ENCODE measurements at places on chromosomes 1 and 21. TPM values are rescaled to one million over a fixed set of nuclear protein-coding genes. Genes with fewer than 3 reads are reported as not detected.
A peak's percentile ranks its signal among the peaks of the same experiment; 100 is the strongest.

GRCh38 chr1:221085701-221086375 lies 206.6 kb downstream of the HLX start:
- no peak for DNase-seq

DNA sequence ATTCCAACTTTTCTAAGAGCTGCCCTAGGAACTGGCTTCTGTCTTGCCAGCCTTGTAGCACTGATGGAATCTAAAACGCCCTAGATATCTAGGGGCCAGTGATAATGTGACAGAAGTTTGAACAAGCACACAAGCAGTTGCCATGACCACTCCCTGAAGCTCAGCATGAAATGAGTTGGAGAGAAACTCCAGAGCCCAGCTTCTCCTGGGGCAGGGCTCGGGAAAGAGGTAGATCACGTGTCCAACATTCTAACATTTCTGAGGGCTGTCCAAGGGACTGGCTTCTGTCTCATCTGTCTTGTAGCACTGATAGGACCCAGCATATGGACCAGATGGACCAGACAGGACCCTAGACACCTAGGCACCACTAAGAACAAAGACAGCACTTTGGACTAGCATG lies 37.9 kb downstream of the OMA1 start:
- no peak for DNase-seq

- DNase-seq = no peak
These were observed 53.6 kb downstream of the GPATCH2 start for GRCh38 chr1:217577336-217577735.

DNA sequence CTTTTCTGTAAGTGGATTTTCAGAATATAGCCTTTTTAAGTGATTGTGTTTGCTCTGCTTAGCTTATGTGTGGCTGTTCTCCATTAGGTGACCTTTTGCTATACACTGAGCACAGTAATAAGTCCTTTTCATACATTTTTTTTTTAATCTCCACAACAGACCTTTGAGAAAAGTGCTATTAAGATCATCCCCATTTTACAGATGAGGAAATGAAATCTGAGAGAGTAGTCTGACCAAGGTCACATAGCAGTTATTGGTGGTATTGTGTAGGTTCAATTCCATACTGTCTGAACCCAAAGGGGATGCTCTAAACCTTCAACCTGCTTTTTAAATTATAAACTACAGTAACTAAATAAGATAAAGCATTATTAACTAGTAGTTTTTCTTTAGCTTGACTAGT lies 1.7 kb downstream of the PRRC2C start:
- no peak for DNase-seq

DNA sequence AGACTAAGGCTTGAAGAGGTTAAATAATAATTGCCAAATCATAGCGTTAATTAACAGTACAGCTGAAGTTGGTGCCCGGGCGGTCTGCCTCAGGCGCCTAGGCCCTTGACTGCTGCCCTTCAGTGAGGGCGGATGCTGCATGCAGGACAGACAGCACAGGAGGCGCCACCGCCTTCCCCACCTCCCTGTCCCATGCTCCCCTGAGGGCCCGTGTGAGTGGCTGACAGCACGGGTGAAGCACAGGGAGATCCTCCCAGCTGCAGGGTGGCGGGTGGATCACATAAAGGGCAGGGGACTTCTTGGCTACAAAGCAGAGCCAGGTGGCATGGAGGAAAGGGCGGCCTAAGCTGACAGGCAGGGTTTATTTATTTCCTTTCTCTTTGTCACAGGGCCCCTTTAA lies 49.1 kb downstream of the DDX20 start:
- no peak for DNase-seq

DNA sequence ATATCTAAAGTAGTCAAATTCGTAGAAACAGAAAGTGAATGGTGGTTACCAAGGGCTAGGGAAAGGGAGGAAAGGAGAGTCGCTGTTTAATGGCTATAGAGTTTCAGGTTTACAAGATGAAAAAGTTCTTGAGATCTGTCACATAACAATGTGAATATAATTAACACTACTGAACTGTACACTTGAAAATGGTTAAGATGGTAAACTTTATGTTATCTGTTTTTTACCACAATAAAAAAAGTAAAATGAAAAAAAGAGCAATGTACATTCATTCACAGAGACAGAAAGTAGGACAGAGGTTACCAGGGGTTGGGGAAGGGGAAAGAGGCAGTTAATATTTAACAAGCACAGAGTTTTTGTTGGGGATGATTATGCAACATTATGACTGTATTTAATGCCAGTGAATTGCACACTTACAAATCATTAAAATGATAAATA lies 53.3 kb upstream of the SEC16B start:
- DNase-seq = no peak

DNA sequence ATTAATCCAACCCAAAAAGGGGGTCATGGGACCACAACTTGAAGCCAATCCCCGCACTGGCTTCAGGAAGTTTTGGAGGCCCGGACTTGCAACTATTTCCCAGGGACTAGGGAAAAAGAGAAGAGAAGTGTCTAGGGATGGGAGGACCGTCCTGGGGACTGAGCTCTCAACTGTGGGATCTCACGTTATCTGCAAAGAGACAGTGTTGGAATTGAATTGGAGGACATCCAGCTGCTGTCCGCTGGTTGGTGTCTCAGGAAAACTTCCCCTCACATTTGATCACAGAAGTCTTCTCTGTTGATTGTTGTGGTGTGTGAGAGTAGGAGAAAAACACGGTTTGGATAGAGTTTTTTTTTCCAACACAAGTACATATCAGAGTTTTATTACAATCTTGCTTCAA lies 46.2 kb upstream of the CITED4 start:
- no peak for DNase-seq

- DNase-seq = peak; percentile 93
These were observed 42.2 kb downstream of the CLDN14 start for GRCh38 chr21:36437745-36438128.

- peak; percentile 78 for DNase-seq
These were observed 43.4 kb upstream of the MRPS6 start for GRCh38 chr21:34029743-34030528.

GRCh38 chr1:24683713-24684162 lies 40.6 kb downstream of the SRRM1 start:
- DNase-seq = peak; percentile 95

GRCh38 chr1:174209347-174210187 lies 50.2 kb downstream of the RABGAP1L start:
- no peak for DNase-seq

DNA sequence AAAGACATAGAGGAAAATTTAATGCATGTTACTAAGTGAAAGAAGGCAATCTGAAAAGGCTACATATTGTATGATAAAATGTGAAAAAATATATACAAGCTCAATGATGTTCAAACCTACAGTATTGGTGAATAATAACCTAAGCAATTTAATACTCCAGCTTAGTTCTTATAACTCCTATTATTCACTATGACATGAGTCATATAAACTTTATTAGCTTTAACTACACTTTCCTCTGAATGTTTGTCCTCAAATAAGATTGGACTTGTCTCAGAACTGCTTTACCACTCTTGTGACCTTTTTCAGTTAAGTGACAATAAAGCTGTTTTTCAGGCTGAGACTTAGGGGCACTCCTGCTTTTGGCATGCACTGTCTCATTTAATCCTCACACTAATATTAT lies 50.9 kb downstream of the CNST start:
- no peak for DNase-seq

DNA sequence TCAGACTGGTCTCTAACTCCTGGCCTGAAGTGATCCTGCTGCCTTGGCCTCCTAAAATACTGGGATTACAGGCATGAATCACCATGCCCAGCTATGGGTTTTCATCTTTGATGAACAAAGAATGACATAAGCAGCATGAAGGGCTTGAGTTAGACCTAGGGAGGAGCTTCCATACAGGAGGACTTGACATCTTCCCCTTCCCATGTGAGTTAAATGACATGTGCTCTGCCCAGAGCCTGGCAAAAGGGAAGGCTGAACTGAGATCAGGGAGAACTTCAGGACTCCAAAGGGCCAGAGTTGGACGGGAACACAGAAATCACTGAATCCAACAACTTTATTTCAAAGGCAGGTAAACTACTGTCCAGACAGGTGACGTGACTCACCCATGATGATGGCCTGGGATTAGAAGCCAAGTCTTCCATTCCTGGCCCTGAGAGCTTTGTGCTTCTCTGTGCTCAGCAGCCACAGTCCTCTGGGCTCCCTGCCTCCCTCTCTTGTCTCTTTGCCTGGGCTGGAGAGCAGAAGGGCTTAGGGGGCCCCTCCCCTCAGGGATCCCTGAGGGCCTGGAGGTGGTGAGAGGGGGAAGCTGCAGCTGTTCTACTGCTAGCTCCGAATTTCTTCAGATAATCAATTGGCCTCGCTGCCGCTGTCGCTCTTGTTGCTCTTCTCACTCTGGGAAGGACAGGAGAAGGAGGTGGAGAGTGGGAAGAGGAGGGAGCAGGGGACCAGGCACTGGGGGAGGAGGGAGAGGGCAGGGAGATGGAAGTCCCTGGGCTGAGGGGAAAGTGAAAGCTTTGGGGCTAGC lies 7.6 kb downstream of the NHLH1 start:
- DNase-seq = no peak

SELL gene
- 7.3 TPM for total RNA-seq
